ENCODE measurements at places on chromosomes 4 and X.

DNA sequence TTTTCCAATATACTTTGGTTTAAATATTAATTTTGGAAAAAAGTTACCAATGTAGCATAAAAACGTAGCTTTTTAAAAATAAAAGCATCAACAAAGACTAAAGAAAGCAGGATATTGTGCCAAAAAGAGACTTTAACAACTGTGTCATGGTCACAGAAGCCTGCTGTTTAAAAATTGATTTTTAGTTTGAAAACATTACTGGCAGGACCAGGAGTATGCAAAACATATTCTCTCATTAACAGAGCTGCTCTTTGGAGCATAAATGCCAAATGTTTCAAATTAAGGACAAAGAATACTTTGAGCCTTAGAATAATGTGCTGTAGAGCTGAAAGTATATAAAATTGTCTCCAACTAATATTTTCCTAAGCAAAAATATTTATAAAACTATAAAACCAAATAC, 279.0 kb downstream of the ARAP2 start:
- no peak for DNase-seq

DNA sequence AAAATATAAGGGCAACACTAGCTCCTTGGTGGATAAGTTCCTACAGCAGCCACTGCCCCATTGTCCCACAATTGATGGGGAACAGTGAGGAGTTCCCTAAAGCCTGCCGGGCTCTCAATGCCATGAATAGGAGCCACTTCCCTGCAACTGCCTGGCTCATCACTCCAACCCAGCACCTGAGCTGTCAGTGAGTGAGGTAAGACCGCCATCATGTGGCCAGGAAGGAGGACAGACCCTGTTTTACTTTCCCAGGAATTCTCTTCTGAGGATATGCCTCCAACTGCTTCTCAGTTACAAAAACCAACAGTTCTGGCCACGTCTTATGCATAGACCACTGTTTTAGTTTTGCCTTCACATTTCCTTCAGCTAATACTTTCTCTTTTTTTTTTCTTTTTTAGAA, 45.5 kb downstream of the SRPX start:
- DNase-seq = no peak

DNA sequence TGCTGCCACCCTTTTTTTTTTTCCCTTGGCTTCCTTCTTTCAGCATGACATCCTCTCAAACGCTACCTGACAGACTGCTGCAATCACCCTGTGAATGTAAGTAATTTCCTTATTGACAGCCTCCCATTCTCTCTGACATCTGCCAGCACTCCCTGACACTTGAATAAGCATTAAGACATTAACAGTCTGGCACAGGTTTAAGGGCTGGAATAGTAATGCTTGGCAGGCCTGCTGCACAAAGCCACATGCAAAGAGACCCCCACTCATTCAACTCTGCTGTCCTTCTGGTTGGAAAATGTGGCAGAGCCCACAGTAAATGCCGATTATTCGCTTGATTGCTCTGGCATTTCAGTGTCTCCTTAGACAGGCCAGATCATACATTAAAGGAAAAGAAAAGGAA, 28.1 kb upstream of the RASGEF1B start:
- no peak for DNase-seq

- no peak for DNase-seq
Observed at GRCh38 chr4:34814266-34814665, 1430.0 kb downstream of the ARAP2 start.

DNA sequence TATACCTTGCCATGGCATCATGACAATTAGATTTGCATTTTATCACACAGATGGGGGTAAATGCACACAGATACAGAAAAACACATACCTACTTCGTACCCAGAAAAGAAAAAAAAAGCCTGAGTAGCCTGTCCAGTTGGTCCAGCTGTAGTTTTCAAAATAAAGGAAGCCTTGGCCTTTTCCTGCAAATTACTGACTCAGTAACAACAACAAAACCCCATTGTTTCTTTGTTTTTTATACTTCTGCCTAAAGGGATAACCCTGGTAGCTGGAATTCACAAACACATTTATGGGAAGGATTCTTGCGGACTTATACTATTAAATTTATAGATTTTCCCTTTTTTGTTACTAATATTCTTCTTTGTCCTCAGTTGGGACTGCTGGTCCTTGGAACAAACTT, 156.4 kb upstream of the PCDH10 start:
- DNase-seq = no peak

DNA sequence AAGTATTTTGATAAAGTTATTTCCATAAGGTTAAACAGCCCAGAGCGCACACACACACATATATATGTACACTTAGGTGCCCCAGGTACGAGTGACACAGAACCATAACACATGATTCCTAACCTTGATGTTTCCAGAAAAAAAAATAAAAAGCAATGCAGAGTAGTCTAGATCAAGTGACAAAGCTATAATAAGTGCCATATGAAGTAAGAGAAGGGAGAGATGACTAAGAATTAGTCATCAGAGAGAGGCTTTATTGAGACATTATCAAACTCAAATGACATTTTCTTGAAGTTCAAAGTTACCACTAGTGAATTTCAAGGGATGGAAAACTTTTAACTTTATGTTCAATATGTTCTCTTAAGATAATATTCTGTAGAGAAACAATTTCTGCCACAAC, 215.0 kb downstream of the HTR2C start:
- DNase-seq = no peak
